ENCODE measurements at places on chromosomes 5 and 9.

DNA sequence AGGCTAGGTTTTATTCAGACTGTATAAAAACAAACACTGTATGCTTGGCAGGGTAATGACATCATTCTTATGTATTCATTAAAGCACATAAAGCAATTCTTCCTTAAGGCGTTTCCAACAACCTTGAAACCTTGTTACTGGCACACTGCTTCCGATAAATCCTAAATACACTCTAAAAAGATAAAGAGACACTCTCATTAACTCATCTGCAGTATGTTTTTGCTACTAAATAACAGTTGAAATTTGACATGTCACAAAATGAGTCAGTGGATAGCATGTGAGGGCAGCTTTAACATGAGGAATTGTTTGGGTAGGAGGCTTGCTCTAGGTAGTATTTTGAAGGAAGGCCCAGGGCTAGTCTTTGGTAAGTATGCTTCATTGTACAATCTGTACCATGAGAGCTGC lies 13.7 kb downstream of the YIPF5 start:
- DNase-seq = no peak

- no peak for DNase-seq
Measured at GRCh38 chr9:129253803-129254381, 75.8 kb upstream of the IER5L start.

DNA sequence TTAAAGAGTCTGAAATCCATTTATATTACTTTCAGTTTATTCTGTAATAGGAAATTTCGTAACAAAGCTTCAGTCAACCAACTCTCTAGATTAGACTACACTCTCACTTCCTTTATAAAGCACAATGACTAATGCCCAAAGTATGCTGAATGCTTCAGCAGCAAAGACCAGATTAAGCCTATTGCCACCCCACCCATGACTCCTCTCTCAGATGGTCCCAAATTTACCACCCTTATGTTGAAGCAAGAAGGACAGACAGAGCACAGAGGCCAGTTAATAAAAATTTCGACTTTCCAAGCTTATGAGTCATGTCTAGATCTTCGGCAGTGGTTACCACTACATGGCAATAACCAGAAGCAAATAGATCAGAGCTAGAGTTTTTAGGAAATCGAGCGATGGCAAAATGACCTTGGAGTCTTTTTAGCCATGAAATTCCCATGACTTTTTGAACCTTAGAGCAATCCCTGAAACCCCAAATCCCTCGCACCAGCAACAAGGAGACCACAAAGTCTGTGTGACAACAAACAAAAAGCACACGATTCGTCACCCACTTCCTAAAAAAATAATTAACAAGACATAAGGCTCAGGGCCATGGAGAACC lies 287.8 kb upstream of the RASA1 start:
- DNase-seq = no peak

DNA sequence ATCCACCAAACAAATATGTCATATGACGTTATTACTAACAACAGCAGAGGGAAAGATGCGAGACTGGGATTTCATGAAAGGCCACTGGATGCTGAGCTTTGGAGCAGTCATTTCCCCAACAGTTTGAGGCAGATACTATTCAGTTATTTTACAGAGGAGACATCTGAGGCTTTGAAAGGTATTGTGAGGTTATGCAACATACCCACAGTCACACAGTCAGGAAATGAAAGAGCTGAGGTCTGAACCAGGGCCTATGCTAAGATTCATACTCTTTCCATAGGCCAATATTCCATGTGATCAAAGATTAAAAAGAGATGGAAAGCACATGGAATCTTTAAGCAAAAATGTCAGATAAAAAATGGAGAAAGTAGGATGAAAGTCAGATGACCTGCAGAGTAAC lies 63.0 kb downstream of the LPAR1 start:
- DNase-seq = no peak
